ENCODE measurements at places on chromosomes 7 and 10.

DNA sequence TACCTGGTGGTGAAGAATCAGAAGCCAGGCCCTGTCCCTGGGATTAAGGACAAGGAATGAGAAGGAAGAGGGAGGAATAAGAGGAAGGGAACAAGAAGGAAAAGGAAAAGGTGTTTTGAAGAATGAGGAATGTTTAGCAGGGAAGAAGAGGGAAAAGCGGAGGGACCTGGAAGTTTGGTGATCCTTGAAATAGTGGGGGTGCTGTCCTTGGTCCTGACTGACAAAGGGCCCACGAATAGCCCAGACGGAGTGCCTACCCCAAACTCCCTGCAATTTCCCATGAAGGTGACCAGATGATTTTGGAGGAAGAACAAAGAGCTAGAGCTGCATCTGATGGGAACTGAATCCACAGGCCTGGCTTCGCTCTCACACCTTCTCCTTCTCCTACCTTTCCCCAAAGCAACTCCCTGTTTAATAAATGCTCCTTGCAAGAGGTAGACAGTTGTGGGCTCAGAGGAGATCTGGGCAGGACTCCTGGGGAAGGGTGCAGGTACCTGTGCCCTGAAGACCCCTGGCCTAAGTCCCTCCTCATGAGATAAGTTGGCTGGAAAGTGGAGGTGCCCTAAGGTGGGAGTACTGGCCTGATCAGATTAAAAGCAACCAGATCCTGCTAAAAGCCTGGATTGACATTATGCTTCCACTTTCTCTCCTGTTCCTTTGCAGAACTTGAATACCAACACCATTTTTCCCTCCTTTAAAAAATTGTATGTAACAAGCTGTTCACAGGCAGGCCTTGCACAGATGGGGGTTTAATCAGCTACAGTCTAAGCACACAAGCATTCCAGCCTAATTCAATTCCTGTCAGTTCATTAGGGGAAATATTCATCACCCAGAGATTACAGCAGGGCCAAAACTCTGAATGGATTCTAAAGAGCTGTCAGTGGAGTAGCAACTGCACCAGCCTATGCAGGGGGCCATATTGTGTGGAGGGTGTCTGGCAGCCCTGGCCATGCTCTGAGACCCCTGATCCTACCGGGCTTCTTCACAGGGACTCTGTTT lies 19.4 kb downstream of the KAZALD1 start:
- no peak for DNase-seq

DNA sequence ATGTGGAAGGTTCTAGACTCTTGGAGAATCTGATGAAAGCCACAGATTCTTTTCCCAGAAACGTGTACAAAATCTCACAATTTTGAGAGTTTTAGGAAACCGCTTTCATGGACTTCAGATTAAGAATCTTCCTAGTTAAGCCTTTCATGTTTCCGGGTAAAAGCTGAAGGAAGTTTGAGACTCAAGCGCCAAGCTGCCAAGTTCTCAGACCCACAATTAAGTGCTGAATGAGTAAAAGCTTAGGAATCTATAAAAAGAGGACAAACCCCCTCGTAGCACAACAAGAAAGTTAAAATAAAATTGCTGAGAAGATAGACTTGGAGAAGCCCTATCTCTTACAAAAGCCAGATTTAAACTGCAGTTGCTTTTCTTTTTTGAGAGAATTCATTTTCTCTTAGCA lies 99.6 kb downstream of the ST8SIA6 start:
- DNase-seq, result no peak

DNA sequence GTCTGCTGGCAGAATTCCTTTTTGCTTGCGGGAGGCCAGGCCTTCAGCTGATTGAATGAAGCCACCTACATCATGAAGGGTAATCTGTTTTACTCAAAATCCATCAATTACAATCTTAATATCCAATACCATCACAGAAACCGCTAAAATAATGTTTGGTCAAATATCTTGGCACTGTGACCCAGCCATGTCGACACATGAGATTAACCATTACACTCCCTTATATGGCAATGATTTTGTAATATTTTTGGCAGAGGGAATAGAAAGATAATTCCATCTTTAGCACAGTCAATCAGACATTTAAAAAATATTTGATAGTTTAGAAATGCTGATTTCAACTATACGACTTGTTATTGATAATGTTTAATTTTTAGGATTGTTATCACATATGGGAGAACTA lies 36.5 kb upstream of the SLC39A12 start:
- DNase-seq, result no peak

DNA sequence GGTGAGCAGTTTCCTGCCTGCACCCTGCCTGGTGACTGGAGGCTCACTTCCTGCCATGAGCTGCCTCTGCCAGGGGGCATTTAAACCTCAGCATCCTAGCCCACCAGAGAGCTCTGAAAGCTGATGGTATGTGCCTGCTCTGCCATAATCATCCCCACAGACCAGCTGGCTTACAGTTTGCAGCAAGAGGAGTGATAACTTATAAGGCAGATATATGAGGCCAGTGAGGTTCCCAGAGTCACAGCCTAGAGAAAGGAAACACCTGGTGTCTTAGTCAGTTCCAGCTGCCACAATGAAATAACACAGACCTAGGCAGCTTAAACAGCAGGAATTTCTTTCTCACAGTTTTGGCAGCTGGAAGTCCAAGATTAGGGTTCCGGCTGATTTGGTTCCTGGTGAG lies 232.0 kb downstream of the PAXIP1 start:
- DNase-seq, result no peak

DNA sequence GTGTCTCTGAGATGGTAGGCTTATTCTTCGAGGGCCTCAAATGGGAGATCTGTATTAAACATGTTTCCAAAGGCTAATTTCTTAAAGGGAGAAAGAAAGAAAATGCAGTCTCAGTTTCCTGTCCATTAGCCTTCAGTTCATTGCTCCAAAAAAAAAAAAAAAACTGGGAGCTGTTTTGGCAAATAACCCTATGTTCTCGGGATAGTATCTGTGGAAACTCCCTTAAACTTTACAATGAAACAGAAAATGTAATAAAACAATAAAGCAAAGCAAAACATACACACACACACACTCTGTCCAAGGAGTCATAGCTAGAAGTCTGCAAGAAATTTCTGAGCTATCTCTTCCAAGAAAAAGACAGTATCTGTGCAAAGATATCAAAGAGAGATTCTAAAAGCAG lies 172.5 kb upstream of the CELF2 start:
- DNase-seq, result no peak

DNA sequence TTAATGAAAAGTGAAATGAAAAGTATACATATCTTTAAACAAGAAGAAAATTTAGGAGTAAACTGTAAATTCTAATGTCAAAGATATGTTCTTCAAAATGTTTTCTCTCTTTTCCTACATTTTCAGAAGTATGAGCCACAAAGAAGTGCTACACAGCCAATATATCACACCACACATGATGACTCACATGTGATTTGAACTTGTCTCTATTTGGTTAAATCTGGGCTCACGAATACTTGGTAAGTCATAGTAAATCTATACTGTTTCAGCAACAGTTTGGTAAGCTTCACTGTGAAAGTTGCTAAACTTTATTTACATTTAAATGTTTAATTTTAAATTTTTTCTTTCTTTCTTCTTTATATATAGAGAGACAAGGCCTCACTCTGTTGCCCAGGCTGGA lies 380.6 kb upstream of the IGFBP3 start:
- DNase-seq, result no peak

- DNase-seq, result no peak
Observed at GRCh38 chr10:69814251-69814650, 12.5 kb downstream of the COL13A1 start.

DNA sequence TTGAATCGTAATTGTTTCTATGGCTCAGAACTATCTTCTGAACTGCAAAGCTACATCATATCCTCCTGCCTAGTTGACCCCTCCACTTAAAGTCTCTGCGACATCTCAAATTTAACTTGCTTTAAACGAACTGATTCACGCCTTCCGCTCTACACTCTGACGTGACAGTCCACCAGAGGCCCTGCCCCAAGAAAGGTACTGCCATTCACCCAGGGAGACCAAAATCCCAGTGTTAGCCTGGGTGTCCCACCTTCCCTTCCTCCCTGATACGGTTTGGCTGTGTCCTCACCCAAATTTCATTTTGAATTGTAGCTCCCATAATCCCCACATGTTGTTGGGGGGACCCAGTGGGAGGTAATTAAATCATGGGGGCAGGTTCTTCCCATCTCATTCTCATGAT lies 90.8 kb downstream of the CPXM2 start:
- no peak for DNase-seq

DNA sequence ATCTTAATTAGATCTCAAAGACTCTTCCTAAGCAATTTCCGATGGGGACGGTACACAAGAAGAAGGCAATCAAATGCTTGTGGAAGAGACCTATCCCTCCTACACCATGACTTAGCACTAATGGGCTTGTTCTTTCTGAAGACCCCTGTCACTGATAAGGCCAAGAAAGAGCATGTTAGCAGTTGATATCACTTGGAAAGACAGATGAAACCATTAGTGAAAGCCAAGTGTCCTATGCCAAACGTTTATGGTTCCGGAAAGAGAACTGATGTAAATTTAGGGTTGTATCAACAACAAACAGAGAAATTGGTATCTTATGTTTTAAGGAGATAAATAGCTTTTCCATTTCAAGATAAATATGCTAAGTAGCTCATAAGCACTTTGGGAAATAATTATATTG lies 6.5 kb downstream of the UROS start:
- DNase-seq, result no peak

DNA sequence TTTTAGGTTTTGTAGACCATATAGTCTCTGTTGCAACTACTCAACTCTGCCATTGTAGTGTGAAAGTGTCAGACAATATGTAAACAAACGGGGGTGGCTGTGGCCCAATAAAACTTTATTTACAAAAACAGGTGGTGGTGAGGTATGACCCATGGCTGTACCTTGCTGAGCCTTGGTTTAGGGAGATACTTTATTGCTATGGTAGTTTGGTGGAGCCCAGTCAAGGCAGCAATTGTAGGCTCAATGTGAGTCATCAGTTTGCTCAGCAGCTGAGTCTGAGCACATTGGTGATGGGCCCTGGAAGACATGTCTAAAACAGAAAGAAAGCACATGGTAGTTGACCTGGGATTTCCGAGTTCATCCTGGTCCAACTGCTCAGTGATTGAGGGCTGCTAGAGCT lies 242.5 kb downstream of the REEP3 start:
- DNase-seq, result no peak

GRCh38 chr10:118151461-118151860 lies 104.7 kb upstream of the RAB11FIP2 start:
- DNase-seq, result no peak

- no peak for DNase-seq
Observed at GRCh38 chr7:30926313-30926712, 14.7 kb downstream of the AQP1 start.

GRCh38 chr7:69659983-69660382 lies 61.7 kb downstream of the AUTS2 start:
- no peak for DNase-seq

DNA sequence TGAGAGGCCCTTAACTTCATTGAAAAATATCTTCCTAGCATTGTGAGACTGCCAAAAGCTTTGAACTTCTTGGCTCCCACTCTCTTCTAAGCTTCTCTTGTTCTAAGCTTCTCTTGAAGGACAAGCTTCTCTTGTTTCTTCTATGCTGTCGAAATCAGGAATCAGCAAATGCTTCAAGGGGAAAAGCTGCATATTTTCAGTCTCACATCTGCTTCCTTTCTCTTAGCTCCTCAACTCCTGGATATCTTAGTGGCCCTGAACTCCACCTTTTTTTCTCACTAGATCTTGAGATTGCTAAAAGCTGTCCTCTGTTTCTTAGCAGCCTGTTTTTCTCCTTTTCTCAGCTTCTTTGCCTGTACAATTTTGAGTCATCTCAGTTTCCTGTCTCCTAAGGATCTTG lies 73.0 kb downstream of the NEUROD6 start:
- DNase-seq, result no peak

DNA sequence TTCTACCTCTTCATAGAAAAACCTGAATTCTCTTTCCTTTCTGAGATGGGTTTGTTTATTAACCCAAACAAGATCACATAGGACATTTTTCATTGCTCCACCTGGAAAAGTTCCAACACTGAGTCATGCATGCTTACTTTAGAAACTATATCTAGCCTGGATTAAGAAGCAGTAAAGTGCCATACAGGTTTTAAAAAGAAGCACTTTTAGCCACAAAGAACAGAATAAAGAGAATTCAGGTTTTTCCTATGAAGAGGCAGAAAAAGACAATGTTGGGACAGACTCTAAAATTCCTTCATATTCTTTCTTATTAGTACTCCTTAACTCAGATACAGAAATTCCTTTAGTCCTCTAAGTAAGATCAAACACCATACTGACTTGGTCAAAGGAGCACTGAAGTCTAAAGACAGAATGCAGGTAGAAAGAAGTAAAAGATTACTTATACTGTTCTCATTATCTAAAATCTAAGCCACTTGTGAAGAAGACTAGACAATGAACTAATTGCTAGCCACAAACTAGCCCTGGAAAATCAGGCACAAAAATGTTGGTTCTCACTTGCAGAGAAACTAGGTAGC lies 241.3 kb downstream of the ANK3 start:
- DNase-seq, result no peak

DNA sequence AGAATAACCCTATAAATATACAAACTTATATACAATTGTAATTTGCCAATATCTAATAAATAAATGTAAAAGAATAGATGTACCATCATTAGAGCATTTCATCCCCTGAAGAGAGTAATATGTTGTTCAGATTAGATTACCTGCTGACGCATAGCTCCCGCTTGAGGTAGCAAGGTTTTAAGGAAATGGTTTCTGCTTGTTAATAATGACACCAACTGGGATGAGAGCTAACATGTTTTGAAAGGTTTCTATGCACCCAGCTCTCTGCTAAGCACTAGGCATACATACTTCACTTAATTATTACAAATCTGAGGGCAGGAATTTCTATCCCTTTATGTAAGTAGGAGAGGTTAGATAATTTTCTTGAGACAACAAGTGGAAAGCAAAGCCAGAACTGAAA lies 1003.3 kb upstream of the SORCS1 start:
- DNase-seq, result no peak

GRCh38 chr10:23975431-23975830 lies 233.5 kb upstream of the KIAA1217 start:
- no peak for DNase-seq

DNA sequence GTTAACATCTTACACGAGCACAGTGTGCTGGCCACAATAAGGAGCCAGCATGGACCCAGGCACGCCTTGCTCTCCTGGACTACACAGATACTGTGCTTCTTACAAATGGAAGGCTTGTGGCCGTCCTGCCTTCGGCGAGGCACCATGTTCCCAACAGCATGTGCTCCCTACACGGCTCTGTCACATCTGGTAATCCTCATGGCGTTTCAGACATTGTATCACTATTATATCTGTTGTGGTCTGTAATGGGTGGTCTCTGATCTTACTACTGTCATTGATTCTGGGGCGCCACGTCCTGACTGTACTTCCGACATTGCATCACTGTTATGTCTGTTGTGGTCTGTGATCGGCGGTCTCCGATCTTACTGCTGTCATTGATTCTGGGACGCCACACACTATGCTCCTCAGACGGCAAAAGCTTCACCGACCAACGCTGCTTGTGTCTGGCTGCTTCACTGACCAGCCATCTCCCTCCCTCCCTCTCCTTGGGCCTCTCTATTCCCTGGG lies 195.4 kb downstream of the MAD1L1 start:
- DNase-seq, result no peak

DNA sequence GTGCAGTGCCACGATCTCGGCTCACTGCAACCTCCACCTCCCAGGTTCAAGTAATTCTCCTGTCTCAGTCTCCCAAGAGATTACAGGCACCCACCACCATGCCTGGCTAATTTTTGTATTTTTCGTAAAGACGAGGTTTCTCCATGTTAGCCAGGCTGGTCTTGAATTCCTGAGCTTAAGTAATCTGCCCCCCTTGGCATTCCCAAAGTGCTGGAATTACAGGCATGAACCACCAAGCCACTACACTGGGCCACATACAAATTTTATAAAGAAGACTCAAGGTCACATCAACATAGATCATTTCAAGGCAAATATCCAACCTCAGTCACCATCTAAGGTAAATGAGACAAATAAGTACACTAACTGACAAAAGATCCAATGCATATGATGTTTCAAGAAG lies 32.1 kb downstream of the IGF2BP3 start:
- no peak for DNase-seq
